EH (cell line): ENCODE measurements at places on chromosomes 11 and 22.

GRCh38 chr11:62144641-62145255, 20.9 kb downstream of the INCENP start:
- DNase-seq = no peak

- DNase-seq = no peak
These were observed 2.6 kb downstream of the CASP12 start for GRCh38 chr11:104895634-104896033.

DNA sequence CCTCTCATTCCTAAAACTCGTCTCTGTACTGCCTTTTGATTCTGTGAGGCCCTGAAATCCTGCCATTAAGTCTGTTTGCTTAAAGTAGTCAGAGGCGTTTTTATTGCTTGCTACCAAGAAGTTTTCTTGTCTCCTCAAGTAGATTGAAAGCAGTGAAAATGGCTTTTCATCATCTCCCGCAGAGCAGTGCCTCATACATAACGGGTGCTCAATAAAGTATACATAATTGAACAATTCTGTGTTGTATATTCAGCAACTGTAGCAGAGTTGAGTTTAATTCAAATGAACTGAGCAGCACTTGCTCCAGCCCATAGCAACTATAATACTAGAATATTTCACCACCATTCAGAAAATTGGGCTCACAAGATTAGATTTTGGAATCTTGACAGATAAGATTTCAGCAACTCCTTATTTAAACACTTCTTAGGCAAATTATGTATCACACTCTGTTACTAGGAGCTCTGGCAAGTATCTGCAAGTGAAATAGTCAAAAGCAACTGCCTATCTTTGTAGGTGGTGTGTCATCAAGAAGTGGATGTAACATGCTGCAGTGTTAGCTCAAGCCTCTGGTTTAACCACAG, 20.0 kb downstream of the FIBIN start:
- peak; percentile 37 for DNase-seq

DNA sequence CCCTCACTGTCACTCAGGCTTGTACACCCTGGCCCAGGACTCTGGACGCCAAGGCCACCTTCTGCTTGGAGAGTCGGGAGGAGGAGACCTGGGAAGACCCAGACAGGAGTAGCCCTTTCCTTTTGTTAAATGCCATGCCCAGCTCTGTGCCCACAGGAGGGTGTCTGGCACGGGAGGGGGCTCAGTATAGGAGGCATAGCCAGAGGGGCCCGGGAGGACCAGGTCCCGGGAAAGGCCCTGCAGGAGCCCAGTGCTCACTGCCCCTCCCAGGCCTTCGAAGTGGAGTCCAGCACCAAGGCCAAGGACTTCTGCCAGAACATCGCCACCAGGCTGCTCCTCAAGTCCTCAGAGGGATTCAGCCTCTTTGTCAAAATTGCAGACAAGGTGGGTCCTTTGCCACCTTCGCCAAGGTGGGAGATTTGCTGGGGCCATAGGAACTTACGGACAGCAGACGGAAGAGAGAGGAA, 79.0 kb downstream of the MYO7A start:
- no peak for DNase-seq

- peak; percentile 43 for DNase-seq
These were observed 16.3 kb downstream of the CRYBB2 start for GRCh38 chr22:25235547-25236290.

GRCh38 chr11:60500276-60500910, 7.8 kb downstream of the MS4A12 start:
- DNase-seq = no peak
